ENCODE measurements at places on chromosomes 13 and 19.

DNA sequence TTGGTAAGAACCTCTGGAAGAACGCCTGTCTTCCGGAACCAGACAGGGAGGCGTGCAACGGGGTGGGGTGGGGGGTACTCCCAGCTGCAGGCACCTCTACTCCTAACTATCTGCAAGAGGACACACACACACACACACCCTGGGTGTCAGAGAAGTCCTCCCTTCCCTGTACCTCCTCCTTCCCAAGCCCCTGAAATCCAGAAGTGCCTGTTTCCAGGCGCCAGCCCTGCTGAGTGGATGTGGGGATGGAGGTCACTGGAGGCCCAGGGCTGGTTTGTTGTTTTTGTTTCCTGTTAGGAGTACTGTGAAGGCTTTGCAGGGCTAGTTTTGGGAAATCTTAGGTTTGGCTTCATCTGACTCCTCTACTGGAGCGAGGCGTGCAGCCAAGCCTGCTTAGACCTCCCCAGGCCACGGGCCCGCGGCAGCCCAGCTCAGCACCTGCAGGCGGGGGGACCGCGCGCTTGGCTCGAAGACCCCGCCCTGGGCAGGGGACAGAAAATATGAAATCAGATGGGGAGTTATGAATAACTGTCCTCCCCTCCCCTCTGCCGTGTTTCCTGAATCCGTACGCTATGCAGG is 36.4 kb downstream of the SOX1 start:
- DNase-seq: no peak

GRCh38 chr13:80100636-80101035 is 240.3 kb downstream of the SPRY2 start:
- DNase-seq: no peak

DNA sequence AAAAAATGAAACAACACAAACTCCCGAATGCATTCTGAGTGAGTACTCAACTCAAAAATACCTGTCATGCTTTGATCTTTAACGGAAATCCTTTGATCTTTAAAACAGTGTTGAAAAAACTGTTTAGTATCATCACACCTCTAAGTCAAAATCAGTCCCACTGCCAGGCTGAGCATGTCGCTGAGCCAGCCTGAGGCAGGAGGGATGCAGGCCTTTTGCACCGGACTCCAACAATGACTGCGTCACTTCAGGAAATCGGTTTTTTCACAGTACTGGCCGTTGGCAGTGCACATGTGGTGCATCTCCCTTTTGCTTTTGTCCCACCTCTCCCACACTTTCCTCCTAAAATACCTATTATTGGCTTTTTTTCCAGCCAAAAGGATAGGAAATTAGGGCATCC is 78.2 kb downstream of the SHISA2 start:
- no peak for DNase-seq

GRCh38 chr13:91132786-91133185 is 214.7 kb upstream of the MIR17HG start:
- DNase-seq: no peak

- no peak for DNase-seq
Measured at GRCh38 chr19:7981661-7982060, 23.8 kb downstream of the ELAVL1 start.

GRCh38 chr13:35720290-35720689 is 243.8 kb upstream of the MAB21L1 start:
- DNase-seq: no peak

- DNase-seq: no peak
Measured at GRCh38 chr19:46035986-46036743, 4.6 kb downstream of the IGFL4 start.

DNA sequence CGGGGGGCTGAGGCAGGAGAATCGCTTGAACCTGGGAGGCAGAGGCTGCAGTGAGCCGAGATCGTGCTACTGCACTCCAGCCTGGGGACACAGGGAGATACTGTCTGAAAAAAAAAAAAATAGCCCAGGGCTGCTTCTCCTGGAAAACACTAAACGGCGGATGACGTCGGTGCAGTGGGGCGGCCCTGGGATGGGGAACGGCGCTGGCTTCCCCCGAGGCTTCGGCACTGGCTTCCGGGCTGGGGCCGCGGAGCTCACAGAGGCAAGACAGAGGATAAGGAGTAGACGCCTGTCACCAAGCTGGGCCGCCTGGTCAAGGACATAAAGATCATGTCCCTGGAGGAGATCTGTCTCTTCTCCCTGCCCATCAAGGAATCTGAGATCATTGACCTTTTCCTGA is 5.0 kb downstream of the PRSS57 start:
- DNase-seq: no peak

DNA sequence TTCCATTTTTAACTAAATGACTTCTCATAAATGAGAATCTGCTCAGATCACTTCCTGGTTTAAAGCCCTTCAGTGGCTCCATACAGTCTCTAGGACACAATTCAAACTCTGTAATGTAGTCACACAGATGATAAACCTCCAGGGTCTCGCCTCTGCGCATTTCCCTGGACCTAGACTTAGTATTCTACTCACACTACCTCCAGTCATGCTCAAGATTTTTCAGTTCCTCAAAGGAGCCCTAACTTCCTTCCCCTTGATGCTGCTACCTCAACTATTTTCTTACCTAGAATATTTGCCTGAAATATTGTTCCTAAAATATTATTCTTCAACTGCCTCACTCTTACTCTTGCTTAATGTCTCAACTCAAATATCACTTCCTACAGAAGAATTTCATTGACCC is 86.7 kb upstream of the TPP2 start:
- no peak for DNase-seq

- no peak for DNase-seq
Measured at GRCh38 chr19:44303976-44304568, 753 bp downstream of the ZNF235 start.

GRCh38 chr13:66859934-66860877 is 369.9 kb downstream of the PCDH9 start:
- no peak for DNase-seq

GRCh38 chr13:51249255-51249654 is 27.1 kb downstream of the FAM124A start:
- DNase-seq: no peak

- DNase-seq: no peak
Measured at GRCh38 chr19:14433554-14434501, 722 bp downstream of the PKN1 start.

DNA sequence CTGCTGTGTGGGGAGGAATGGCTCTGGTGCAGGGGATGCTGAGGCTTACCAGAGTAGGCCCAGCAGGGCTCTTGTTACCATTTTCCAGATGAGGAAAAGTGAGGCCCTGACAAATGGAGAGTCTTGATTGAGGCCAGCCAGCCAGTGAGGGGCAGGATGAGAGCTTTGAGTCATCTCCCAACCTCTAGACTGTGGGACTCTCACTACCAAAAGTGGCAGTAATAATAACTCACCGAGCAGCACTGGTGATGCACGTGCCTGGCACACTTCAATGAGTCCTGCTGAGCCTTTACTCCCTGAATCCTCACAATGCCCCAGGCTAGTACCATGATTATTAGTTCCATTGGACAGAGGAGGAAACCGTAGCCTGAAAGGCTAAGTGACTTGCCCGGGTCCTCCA is 7.8 kb downstream of the CIC start:
- no peak for DNase-seq

GRCh38 chr19:15869109-15869555 is 28.7 kb downstream of the CYP4F2 start:
- peak; percentile 4 for DNase-seq

DNA sequence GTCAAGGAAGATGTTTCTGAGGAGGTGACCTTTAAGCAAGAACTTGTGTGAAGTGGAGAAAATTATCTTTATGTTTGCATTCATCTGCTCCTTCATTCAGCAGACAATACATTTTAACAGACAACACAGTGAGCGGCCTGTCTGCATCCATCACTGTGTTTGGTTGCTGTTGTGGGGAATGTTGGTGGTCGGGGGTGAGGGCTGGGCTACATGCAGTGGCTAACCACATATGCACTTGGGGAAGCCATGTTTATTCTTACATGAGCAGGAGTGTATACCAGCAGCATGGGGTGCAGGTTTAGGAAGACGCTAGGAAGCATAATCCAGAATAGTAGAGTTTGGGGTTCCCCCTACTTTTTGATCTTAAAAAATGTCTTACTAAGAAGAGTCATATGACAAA is 66.4 kb downstream of the DHRS12 start:
- no peak for DNase-seq

DNA sequence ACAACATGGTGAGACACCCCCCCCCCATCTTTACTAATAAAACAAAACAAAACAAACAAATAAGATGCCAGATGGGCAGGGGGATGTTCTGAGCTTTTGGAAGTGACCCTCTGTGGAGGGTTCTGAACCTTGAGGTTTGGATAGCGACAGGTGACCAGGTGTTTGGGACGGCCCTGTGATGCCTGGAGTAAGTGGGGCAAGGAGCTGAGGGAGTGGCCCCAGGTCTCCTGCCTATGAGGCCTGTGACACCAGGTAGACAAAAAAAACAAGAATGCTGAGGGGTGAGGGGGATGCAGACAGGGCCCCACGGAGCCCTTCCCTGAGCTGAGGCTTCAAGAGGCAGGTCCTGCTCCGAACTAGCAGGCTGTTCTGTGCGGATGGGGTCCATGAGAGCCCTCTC is 9.2 kb downstream of the ADGRE2 start:
- DNase-seq: no peak

- DNase-seq: no peak
Measured at GRCh38 chr13:21676611-21677021, 5.7 kb downstream of the FGF9 start.

GRCh38 chr19:2429917-2430535 is 2.6 kb upstream of the TIMM13 start:
- DNase-seq: no peak

GRCh38 chr13:96629331-96629730 is 364.9 kb downstream of the OXGR1 start:
- DNase-seq: no peak

GRCh38 chr19:51119611-51120010 is 5.1 kb upstream of the SIGLEC9 start:
- no peak for DNase-seq

GRCh38 chr19:7871437-7872305 is 2.5 kb downstream of the PRR36 start:
- DNase-seq: peak; percentile 60

DNA sequence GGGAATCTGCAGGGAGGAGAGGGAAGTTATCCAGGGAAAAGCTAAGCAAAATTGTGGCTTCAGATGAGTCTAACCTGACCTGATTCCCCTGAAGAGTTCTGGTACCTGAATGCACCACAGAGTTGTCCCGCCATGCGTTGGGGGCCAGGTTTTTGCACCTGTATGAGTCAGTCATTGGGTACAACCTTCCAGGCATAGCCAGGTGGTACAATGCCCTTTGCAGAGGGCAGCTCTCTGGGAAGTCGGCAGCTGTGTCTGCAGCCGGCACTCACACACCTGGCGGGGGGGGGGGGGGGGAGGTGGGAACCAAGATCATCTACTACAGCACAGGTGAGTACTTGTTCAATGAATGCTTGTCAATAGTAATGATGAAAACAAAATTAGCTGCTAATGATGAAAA is 52.5 kb upstream of the GTF3A start:
- no peak for DNase-seq

DNA sequence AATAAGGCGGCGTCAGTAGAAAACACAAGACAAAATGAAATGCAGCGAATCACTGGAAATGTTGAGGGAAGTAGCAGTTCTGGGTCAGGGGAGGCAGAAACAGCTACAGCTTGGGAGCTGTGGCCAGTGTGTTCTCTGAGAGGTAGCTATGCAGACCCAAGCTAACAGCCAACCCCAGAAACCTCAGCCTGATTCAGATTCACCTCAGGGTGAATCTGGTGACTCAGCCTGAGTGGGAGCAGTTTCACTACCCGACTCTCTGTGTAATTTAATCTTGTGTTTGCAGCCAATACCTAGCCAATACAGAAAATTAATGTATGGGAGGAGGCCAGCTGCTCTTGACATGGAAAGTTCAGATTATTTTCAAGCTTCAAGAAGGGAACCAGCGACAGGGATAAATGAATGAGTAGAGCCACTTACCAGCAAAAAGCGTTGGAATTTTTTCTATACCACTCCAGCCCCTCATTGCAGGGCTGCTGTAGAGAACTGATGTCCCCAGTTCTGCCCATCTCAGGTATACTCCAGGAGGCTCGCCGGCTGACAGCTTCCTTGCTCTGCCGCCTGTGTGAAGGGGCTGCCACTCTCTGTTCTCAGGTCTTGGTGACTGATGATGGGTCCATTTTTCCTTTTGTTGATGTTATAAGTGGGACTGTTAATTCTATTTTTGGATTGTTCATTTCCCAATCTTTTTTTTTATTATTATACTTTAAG is 8.9 kb downstream of the IGFL3 start:
- no peak for DNase-seq

- DNase-seq: no peak
Measured at GRCh38 chr13:107675847-107676550, 539.3 kb downstream of the LIG4 start.

- no peak for DNase-seq
Measured at GRCh38 chr19:45125360-45125759, 32.4 kb downstream of the PPP1R37 start.

- no peak for DNase-seq
Measured at GRCh38 chr13:102638741-102639140, 42.0 kb downstream of the TPP2 start.

- DNase-seq: no peak
Measured at GRCh38 chr13:106700439-106700838, 132.5 kb upstream of the ARGLU1 start.

DNA sequence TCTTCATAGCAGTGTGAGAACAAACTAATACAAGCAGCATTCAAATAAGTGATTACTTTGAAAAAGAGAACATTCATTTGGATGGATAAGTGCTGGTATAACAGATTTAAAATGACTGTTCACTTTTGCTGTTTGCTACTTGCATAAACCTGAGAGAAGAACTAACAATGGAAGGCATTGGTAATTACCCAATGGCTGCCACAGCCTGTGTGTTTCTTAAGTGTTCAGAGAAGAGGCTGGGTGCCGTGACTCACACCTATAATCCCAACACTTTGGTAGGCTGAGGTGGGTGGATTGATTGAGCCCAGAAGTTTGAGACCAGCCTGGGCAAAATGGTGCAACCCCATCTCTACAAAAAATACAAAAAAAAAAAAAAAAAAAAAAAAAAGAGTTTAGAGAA is 4.9 kb upstream of the TEX26 start:
- DNase-seq: no peak

- DNase-seq: no peak
Measured at GRCh38 chr13:59447031-59447430, 716.7 kb downstream of the DIAPH3 start.

DNA sequence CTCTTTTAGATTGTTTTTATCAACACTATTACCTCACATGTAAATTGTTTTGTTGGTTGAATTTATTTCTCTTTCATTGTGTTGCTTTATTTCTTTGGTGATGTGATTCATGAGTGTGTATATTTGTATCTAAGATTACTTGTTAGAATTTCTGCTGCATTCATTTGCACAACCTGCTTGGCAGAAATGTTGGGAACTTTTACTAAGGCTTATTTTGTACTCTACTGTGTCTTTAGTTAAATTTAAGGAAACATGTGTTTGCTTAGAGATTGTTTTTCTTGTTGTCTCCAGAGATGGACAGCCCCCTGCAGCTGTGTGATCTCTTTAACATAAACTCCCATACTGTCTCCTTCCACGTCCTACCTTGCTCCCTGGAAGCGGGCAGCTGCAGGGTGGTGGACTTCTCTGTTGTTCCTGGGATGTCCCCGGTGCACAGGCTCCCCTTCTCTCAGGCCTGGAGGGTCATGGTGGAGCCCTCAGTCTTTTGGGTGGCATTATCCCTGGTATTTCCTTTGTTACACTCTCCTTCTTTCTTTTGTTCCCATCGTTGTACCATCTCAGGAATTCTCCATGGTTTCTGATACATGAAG is 212.0 kb upstream of the SPRY2 start:
- no peak for DNase-seq

Data from stimulated activated CD4-positive, alpha-beta T cell treated with anti-CD3 and anti-CD28 coated beads, Interleukin-1b, Interleukin-23, amount 100 ng/mL, for 1 hour (primary cell).